ENCODE measurements at places on chromosomes 1 and 21.

- no peak for DNase-seq
Measured at GRCh38 chr21:29429218-29429617, 130.5 kb downstream of the BACH1 start.

DNA sequence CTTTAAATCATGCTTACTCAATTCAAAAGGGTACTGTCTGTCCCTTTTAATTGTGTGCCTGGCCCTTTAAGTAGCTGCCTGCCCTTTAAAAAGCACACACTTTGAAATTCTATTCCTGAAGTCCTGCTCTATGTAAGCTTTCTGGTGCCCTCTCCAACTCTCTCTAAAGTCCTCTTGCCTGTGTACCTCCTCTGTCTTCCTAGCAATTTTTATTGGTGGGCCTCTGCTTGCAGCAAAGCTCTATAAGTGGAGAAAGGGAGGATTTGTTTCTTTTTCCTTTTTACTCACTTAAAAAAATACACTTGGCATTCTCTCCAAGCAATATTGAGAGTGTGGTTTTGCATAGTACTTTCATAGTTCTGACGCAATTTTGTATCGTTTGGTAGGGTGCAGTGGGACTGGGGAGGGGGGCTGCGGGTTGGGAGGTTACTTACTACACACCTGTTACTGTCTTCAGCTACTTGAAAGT is 135.4 kb downstream of the LMO4 start:
- no peak for DNase-seq

- no peak for DNase-seq
Measured at GRCh38 chr1:176341656-176342055, 121.3 kb upstream of the PAPPA2 start.

DNA sequence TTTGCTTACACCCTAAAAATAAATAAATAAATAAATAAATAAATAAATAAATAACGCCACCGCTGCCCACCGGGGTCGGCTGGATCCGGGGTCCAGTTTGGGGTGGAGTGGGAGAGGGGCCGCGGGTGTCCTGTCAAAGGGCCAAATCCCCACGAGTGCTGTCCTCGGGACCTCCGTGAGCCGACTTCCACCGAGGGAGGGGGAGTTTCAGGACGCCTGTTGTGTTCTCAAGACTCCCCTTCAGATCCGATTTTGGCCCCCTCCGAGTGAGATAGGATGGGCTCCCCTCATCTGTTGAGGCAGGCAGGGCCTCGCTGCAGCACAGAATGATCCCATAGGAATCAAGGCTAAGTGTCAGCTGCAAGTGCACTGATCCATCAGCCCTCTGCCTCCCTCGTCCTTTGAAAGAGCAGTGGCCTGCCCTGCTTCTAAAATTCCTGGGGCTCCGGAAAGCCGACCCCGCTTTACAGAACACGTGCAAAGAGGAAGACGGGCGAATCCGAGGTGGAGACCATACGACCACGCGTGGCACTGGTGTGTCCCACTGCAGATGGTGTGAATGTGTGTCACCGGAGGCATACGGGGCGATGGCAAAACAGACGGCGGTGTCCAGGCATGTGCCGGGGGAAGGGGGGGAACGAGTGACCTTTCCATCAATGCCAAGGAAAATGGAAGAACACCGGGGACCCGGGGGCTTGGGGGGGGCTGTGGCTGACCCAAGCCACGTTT is 3880.5 kb downstream of the SRGAP2C start:
- no peak for DNase-seq

DNA sequence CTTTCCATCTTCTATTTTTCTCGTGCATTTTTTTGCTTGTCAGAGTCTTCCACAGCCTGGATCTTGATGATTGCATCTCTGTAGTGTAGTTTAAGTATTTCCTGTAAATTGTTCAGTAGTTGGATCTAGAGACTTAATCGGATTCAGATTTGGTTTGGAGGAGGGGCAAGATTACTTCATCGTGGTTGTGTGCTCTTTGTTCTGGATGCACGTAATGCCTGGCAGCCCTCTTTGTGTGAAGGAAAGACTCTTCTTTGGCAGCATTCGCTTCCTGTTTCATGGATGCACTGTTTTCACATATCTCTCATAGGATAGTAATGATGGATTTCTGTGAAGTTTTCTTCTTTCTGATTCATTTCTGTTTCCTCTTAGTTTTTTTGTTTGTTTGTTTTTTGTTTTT is 14.2 kb downstream of the SEMA4A start:
- no peak for DNase-seq

DNA sequence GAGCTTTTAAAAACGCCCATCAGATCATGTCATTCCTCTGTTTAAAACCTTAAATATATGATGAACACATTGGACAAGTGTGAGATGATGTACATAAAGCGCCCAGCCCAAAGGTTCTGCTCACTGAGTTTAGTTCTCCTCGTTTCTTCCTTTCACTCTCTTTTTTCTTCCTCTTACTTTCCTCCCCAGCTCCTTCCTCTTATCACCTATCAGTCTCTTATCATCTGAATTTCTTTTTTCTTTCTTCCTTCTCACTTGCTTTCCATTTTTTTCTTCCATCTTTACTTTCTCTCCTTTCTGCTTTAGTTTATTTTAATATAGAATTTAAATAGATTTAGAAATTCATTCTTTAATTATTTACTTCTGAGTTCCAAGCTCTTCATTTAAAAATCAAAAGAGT is 17.8 kb upstream of the POGZ start:
- no peak for DNase-seq

DNA sequence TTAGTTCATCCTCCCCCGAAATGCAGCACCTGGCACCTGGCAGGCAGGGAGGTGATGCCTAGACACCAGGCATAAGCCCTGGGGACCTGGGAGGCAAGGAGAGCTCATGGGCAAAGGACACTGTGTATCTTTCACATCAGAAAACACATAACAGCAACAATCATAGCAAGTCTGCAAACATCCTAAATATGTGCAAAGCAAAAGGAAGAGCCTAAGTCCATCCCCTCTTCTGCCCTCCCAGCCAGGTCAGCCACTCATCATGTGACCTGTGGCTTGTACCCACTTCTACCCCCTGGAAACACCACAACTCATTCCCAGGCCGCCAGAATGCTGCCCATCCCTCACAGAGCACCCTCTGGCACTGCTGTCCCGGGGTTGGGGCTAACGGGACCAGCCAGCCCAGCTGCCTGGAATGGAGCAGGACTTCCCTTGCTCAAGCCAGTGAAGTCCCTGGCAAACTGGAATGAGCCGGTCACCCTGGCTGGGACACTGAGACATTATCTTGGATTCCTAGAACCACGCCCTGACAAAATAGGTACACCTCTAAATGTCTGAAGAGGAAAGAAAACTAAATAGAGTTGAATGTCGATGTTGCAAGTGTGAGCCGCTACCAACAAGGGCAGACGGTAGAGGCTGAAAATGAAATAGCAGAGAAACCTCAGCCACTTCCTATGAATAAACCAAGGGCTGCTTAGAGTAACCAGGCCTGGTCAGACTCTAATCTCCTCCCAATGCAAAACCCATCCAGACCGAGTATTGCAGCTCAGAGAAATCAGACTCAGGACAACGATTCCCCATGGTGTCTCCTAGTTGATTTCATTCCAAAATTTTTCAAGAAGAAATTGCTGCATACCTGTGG is 29.4 kb downstream of the TMPRSS2 start:
- no peak for DNase-seq

DNA sequence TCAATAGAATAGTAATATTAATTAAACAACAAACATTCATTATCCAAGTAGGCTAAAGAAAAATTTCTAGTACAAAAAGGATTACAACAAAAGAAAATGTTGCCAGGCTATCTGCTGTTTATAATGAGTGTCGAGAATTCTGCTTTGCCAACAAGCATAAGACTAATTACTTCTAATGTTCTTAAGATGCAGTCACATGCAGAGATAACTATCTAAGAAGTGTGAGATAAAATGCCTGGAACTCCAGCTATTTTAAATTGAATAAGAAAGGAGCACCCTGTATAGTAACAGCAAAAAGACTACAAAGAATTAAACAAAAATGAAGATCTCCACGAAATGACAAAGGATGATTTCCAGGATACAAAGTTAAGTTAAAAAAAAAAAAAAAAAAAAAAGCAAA is 59.9 kb downstream of the APP start:
- DNase-seq: no peak

- no peak for DNase-seq
Measured at GRCh38 chr1:50658459-50659076, 235.3 kb upstream of the DMRTA2 start.

DNA sequence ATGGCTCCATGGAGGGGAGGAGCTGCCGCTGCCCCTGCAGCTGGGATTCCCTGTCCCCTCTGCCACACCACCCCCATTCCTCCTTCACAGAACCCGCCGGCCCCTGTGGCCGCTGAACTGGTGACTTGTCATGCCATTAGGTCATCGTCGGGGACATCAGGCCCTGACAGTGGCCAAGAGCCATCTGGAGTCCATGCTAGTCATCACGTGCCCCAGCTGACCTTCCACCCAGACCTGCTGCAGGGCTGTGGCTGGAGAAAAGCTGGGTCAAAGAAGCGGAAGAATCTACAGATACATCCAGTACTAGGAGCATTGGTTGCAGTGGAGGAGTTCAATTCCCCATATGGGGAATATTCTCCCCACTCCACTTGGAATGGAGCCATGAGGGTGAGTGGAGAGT is 78.1 kb downstream of the KCNJ15 start:
- DNase-seq: no peak

GRCh38 chr1:6574025-6574620 is 5.7 kb upstream of the ZBTB48 start:
- DNase-seq: no peak

DNA sequence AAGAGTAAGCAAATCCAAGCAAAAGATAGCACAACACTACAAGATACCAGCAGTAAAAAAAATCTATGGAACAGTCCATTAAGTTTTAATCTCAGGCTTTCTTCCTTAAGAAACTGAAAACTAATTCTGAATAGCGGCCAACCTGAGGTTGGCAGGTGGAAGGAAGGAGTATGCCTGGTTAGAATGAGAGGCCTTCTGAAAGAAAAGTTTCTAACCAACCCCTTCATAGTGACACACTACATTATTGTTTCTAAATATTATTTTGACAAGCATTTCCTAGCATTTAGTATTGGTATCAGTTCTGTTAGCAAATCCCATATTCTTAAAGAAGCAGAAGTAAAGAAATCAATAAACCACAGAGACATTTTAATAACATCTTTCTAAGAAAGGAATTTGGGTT is 205.7 kb upstream of the PTBP2 start:
- DNase-seq: no peak

DNA sequence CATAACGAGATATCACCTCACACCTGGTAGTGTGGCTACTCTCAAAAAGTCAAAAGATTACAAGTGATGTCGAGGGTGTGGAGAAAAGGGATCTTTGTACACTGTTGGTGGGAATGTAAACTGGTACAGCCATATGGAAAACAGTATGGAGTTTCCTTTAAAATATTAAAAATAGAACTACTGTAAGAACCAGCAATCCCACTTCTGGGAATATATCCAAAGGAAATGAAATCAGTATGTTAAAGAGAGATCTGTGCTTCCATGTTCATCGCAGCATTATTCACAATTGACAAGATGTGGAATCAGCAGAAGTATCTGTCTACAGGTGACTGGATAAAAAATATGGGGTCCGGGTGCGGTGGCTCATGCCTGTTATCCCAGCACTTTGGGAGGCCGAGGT is 7.6 kb upstream of the PIK3C2B start:
- DNase-seq: no peak

DNA sequence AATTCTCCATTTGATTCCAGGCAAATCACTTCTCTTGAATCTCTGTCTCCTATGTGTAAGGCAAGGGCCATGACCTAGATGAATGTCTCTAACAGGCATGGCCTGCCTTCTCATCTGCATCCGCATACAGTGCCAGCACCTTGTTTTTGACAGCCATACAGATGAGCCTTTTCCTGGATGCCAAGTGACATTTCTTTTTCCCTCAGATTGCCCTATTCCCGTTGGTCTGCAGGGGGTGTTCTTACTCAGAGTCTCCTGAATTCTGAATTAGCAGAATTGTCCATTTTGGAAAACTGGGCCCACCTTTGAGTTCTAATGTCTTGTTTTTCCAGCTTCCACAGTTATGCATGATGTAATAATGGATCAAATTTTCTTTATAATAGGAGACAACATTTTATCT is 88.0 kb upstream of the ADAR start:
- DNase-seq: no peak

DNA sequence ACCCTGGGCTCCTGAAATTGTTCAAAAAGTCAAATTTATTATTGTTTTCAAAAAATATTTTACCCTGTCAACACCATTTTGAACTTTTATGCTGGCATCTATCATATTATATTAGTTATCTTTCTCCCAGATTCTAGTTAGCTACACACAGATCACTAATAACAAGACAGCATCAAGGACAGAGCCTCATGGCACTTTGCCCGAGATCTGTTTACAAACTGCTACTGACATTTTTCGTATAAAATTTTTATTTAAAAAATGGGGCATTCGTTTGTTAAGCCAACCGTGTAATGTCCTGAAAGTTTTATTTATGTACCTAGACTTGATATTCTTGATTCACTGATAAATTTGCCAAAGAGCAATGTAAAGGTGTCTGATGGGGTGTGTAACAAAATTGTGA is 78.1 kb downstream of the PLPPR5 start:
- no peak for DNase-seq

DNA sequence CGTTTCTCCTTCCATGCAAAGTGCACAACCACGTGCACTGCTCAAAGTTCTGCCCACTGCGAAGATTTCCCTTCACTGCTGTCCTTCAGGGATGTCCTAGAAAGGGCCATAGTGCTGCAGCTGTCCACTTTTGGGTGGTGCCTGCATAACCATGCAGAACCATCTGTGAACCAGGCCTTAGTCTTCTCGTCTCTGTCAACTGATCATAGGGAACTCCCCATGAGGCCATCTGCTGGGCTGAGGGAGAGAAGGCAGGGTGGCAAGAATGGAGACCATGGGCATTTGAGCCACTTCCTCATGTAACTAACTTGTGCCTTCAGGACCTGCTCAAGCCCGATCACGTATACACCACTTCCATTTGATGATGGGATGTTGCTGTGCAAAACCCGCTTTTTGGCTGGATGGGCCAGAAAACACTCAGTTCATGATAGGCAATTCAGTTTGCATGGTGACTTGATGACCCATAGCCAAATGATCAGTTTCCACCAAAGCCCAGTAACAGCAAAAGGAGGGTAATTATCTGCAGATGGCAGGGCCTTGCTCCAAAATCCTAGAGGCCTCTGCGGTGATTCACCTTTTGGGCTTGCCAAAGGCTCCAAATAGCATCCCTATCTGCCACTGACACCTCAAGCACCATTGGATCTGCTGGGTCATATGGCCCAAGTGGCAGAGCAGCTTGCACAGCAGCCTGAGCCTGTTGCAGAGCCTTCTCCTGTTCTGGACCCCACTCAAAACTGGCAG is 9.5 kb downstream of the ST6GALNAC5 start:
- DNase-seq: no peak

DNA sequence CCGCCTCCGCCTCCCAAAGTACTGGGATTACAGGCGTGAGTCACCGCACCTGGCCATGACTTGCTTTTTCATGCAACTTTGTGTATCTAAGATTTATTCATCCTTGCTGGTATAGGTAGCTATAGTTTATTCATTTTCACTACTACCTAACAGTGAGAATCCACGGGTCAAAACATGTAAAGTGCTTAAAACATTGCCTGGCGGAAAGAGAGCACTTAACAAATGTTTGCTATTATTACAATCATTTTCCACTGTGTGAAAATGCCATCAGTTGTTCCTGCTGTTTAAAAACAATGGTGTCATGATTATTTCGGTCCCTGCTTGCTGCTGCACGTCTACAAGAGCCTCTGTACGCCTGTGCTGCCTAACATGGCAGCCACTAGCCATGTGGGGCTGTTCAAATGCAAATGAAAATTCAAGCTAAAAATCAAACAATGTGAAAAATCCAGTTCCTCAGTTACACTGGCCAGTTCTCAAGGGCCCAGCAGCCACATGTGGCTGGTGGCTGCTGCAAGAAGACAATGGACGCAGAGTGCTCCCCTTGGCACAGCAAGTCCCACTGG is 65.1 kb downstream of the CLSTN1 start:
- no peak for DNase-seq

All from cortex of kidney (tissue), 1 donor.